Hepatocyte (in vitro differentiated cells): ENCODE measurements at places on chromosomes 2 and 18. TPM values are rescaled to one million over a fixed set of nuclear protein-coding genes. Genes with fewer than 3 reads are reported as not detected.
A peak's percentile ranks its signal among the peaks of the same experiment; 100 is the strongest.

The EPB41L3 gene
- total RNA-seq, result 24.5 and 31.7 TPM in 2 replicates

DNA sequence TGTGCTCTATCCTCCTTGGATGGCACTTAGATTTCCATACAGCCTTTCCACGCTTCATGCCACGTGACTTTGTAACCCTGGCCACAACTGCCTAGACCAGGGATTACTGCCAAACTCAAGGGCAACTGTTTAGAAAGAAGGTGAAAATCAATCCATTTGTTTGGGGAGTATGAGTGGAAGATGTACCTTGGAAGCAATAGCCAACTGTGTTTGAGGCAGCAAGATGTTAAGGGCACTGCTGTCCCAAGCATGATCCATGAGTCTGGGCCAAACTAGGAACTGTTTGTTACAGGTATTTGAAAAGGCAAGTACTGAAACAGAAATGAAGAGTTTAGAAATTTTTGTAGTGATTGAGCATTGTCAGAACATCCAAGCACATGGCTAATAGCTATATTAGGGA is 138.9 kb downstream of the CDC42EP3 start:
- H3K4me1 ChIP-seq, result no peaks in the 10 kb centered on the region
- no peaks in the 10 kb centered on the region for H3K27me3 ChIP-seq
- DNase-seq, result no peak
- H3K27ac ChIP-seq, result no peak overlapping the region

- H3K27ac ChIP-seq, result no peak overlapping the region
- no peaks in the 10 kb centered on the region for H3K27me3 ChIP-seq
- no peaks in the 10 kb centered on the region for H3K36me3 ChIP-seq
- H3K4me3 ChIP-seq, result no peak overlapping the region
- peaks cover 11% of the 10 kb centered on the region for H3K4me1 ChIP-seq
These were observed 225.3 kb upstream of the ARL4C start for GRCh38 chr2:234722176-234722575.

The SLC5A7 gene
- total RNA-seq, result 0.03 TPM in 1 of 2 replicates, not detected in the other

- no peaks in the 10 kb centered on the region for H3K27me3 ChIP-seq
- no peak overlapping the region for H3K4me3 ChIP-seq
- no peak for DNase-seq
- no peaks in the 10 kb centered on the region for H3K4me1 ChIP-seq
These were observed 807.8 kb downstream of the TRIB2 start for GRCh38 chr2:13524492-13524891.

DNA sequence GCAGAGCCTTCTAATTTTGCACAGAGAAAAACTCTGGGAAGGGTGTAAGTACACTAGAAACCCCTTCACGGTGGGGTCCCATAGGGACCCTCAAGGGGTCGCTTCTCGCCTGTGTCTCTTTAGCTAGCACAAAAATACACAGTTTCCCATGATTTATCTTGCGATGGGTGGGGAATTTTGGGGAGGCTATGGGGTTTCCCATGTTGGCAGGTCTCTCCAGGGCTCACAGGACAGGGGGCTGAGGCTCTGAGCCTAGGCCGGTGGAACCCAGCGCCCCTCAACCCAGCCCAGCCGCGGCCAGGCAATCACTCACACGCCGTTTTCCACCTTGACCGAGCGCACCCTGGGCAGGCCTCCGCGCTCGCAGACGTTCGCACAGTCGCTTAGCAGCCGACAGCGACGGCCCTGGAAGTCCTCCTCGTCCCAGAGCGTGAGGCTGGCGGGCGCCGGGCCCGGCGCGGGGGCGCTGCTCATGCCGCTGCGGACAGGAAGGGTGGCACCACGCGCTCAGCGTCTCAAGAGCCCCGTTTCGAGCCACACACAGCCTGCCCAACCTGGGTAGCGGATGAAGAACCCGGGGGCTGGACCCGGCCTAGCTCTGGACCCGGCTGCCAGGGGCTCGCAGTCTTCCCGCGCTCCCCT is 398 bp downstream of the CRYBA2 start:
- H3K27me3 ChIP-seq, result peaks cover 90% of the 10 kb centered on the region
- no peaks in the 10 kb centered on the region for H3K36me3 ChIP-seq
- H3K27ac ChIP-seq, result no peak overlapping the region

The SAP130 gene
- total RNA-seq, result 12.6 and 18.8 TPM in 2 replicates

The DSG4 gene
- 0.12 and 0.23 TPM in 2 replicates for total RNA-seq

- H3K27me3 ChIP-seq, result no peaks in the 10 kb centered on the region
- DNase-seq, result peak; percentile 53
- no peaks in the 10 kb centered on the region for H3K36me3 ChIP-seq
- no peak overlapping the region for H3K27ac ChIP-seq
- no peaks in the 10 kb centered on the region for H3K4me1 ChIP-seq
- H3K4me3 ChIP-seq, result no peak overlapping the region
These were observed 1.9 kb downstream of the SLC11A1 start for GRCh38 chr2:218383892-218384519.

- H3K4me3 ChIP-seq, result no peak overlapping the region
- no peaks in the 10 kb centered on the region for H3K27me3 ChIP-seq
- no peak overlapping the region for H3K27ac ChIP-seq
- no peaks in the 10 kb centered on the region for H3K4me1 ChIP-seq
- no peak for DNase-seq
These were observed 115.8 kb upstream of the CWC22 start for GRCh38 chr2:180122874-180123273.

The NTSR2 gene
- not detected in 2 replicates for total RNA-seq
